OCI-LY7 (cell line): ENCODE measurements at places on chromosomes 13 and 19.

DNA sequence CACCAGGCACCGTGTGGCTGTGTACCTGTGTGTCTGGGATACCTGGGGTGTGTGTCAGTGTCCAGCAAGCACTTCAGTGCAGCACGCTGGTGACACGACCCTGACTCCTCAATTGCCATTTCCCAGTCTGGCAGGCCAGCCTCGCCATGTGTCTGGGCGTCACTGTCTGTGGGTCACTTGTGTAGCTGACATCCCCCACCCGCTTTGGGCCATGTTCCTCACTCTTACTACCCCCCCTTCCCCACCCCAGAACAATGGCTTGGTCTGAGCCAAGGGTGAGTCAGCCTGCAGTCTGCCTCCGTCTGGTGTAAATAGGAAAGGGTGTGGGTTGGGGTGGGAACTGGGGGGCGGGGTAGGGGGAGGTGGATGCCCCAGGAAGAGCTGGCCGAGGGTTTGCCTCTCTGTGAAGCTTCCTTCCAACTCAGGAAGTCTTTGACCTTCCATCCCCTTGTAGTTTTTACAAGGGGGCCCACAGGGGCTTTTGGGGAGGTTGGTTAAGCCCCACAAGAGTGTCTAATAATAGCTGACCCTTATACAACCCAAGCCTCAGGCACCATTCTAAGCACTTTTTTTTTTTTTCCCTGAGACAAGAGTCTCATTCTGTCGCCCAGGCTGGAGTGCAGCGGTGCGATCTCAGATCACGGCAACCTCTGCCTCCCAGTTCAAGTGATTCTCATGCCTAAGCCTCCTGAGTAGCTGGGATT lies 17.6 kb downstream of the NOVA2 start:
- no peak for DNase-seq

DNA sequence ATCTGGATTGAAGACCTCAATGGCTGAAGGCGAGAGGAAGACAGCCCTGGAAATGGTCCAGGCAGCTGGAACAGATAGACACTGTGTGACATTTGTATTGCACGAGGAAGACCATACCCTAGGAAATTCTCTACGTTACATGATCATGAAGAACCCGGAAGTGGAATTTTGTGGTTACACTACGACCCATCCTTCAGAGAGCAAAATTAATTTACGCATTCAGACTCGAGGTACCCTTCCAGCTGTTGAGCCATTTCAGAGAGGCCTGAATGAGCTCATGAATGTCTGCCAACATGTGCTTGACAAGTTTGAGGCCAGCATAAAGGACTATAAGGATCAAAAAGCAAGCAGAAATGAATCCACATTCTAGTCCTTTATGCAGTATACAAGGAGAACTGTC lies 1.2 kb downstream of the POLR1D start:
- peak; percentile 12 for DNase-seq

GRCh38 chr13:97544031-97544765 lies 110.2 kb downstream of the RAP2A start:
- no peak for DNase-seq

- no peak for DNase-seq
Observed at GRCh38 chr19:5231857-5232678, 108.5 kb downstream of the PTPRS start.

GRCh38 chr19:19507354-19507753 lies 8.0 kb downstream of the TSSK6 start:
- no peak for DNase-seq

- no peak for DNase-seq
Observed at GRCh38 chr13:107057028-107057631, 489.2 kb upstream of the ARGLU1 start.

DNA sequence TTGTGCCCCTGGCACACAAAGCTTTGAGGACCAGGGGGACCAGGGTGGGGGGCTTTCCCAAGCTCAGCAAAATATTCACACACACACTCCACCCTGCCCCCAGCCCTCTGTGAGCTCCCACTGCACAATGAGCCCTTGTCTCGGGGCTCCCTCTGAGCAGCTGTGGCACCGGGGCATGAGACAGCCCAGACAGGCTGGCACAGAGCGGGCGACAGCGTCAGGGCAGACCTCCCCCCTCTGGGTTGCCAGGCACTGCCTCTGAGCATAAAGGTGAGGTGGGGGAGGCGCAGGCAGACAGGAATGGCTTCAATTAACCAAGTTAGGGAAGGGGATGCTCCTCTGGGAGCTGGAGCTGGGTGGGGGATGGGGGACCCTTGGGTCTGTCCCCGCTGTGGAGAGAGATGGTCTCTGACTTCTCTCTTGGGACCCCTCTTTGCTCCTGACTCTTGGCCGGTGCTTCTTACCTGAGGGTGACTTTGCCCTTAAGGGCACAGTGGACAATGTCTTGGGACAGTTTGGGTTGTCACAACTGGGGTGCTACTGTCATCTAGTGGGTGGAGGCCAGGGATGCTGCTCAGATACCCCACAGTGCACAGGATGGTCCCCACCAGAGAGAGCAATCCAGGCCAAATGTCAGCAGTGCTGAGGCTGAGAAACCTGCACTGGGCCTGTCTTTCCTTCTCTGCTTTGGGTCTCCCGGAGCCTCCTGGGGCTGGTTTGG lies 30.3 kb downstream of the LYL1 start:
- DNase-seq: no peak

DNA sequence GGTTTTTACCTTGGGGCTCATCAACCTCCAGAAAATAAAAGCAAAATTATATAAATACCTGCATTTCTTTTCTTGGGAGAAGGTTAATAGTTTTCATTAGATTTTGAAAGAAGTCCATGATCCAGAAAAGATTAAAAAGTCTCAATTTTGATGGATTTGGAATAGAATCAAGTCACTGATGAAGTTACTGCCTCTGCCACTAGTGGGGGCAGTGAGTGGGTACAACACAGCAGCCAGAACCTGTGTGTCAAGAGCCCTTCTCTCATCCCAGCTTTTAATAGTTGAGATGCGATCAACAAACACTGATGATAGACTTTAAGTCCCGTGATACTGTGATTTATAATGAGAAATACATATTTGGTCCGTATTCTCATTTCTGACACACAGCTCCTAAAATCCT lies 686.7 kb downstream of the DIAPH3 start:
- peak; percentile 5 for DNase-seq

- peak; percentile 96 for DNase-seq
Observed at GRCh38 chr19:17332677-17333581, 1.7 kb downstream of the ANO8 start.

DNA sequence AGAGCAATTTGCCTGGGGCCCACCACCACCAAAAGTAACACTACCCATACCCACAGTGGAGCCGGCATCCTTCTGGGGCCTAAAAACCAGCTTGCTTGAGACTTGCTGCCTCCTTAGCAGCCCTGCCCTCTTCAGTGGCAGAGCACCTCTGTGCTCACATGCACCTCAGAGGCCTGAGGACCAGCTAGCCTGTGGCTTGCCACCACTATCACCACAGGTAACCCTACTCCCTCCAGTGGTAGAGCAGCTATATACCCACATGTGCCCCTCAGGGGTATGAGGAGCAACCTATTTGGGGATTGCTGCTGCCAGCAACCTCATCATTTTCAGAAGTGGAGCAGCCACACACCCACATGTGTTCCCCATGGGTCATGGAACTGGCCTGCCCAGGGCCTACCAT lies 111.4 kb upstream of the SPRY2 start:
- DNase-seq: no peak

GRCh38 chr13:78971355-78972025 lies 312.5 kb upstream of the OBI1 start:
- no peak for DNase-seq

- no peak for DNase-seq
Observed at GRCh38 chr13:82898586-82898985, 983.7 kb downstream of the SLITRK1 start.

- DNase-seq: no peak
Observed at GRCh38 chr13:51303063-51303552, 36.4 kb upstream of the SERPINE3 start.

- no peak for DNase-seq
Observed at GRCh38 chr13:78192716-78193115, 274.1 kb upstream of the EDNRB start.

DNA sequence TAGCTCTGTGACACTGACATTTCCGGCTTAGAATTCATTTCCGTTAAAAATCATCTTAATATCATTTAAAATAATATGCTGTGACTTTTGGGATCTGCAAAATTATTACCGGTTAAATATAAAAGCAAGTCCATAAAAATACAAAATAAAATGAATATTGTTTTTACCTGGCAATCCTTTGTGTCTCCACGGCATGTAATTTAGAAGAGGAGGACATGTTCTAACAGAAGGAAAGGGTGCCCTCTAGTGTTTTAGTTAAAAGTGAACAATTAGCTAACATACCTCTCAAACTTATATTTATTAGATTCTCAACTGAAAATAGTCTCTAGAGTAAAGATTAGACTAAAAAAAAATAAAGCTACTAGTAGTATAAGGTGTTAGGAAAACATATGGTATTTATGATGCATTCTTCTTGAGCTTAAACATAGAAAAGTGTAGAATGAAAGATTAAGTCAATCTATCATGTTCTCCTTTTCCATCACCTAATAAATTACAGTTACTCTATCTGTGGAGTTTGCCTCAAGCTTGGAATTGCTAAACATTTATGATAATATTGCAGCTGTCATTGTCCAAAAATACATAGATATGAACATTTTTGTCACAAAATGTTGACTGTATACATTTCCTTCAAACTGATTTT lies 676.7 kb upstream of the SPRY2 start:
- peak; percentile 46 for DNase-seq

GRCh38 chr19:13022111-13022858 lies 27.0 kb downstream of the NFIX start:
- no peak for DNase-seq

GRCh38 chr13:109436841-109437240 lies 349.5 kb downstream of the IRS2 start:
- no peak for DNase-seq

DNA sequence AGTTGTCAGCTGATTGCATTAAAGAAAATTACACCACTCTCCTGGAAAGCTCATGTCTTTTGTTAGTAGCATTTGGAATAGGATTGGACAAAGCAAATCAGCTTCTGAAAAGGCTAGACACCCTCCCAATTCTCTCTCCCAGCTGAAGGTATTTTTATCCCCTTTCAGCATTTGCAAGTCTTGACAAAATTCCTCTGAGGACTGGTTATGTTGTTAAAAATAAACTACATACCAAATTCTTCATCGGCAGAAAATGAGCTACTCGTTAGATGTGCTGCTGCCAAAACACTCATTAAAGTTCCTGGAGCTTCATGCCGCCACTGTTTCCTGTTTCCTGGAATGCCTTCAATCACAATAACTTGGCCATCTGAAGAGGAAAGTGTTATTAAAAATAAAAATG lies 37.1 kb downstream of the UTP14C start:
- DNase-seq: no peak
